Activated gamma-delta T cell (primary cell): ENCODE measurements at places on chromosomes 12 and 14.

GRCh38 chr14:45145214-45145613, 9.5 kb downstream of the FANCM start:
- DNase-seq: no peak

GRCh38 chr12:58069268-58069963, 128.0 kb downstream of the ATP23 start:
- DNase-seq: no peak

DNA sequence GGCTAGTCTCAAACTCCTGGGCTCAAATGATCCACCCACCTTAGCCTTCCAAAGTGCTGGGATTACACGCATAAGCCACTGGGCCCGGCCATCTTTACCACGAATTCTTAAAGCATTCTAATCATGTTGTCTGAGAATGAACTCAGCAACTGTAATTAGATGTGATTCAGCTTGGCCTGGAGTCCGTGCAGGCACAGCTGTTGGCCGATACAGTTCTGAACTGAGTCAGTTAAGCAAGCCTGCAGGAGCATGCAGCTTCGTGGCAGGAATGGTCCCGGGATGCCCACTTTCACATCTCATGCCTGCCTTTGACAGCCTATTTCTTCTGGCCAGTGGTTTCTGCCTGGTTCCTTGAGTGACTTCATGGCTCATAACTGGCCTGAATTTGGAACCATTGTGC, 194.1 kb downstream of the ANO6 start:
- no peak for DNase-seq

- no peak for DNase-seq
These were observed 63.8 kb upstream of the RERGL start for GRCh38 chr12:18153826-18154225.

DNA sequence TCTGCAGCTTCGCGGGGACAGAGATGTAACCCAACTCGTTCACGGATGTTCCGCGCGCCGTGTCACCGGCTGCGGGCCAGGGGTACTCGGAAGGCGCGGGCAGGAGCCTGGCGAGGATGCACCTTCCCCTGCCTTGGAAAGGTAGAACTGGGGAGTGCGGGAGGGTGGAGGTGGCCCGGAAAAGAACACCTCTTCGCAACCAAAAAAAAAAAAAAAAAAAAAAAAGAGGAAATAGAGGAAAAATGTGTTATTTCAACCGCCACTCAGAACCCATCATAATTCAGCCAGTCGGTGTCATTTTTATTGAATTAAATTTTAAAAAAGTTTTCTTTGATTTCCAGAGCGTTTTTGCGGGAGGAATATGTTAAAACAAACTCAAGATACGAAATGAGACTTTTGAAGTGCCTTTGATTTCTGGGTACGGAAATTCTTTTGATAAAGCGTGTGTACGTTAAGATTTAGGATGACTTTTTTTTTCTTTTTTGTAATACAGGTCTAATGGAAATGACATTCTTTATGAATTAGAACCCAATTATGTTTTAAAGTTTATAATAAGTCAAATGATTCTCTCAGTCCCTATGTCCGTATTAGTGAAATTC, 8.9 kb downstream of the CDKN1B start:
- no peak for DNase-seq

DNA sequence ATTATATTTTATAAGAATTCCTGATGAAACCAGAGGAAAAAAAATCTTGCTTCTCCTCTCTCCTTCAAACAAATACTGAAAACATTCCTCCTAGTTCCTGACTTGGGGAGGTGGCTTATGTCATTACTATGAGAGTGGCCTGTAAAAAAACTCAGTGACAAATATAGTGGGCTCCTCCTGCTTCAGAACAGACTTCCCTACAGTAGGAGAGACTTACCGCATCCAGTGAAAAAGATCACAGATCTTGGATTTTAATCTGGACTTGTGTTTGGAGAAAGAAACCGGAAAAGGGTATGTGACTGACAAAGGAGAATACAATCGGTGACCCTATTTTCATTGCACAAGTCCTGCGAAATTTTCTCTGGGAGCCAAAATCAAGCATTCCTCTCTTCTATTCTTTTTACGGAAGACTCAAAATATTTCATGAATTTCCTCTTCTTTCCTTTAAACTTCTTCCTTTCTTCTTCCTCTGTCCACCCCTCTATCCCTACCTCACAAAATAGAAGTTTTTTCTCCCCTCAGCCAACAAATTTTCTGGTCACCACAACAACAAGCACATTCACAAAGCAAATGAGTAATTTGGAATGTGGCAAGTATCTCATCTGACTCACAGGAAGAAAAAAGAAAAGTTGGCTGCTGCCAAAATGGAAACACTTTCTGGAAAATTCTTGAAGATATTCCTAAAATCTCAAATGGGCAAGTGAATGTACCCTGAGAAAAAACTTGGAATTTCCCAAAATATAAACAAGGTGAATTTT, 185.1 kb upstream of the CDKN3 start:
- DNase-seq: no peak

- no peak for DNase-seq
These were observed 57.9 kb upstream of the TMX1 start for GRCh38 chr14:51182131-51182565.

- DNase-seq: no peak
These were observed 5.8 kb downstream of the IGF1 start for GRCh38 chr12:102474438-102475064.

GRCh38 chr14:99481745-99482099, 513 bp downstream of the CCNK start:
- no peak for DNase-seq

DNA sequence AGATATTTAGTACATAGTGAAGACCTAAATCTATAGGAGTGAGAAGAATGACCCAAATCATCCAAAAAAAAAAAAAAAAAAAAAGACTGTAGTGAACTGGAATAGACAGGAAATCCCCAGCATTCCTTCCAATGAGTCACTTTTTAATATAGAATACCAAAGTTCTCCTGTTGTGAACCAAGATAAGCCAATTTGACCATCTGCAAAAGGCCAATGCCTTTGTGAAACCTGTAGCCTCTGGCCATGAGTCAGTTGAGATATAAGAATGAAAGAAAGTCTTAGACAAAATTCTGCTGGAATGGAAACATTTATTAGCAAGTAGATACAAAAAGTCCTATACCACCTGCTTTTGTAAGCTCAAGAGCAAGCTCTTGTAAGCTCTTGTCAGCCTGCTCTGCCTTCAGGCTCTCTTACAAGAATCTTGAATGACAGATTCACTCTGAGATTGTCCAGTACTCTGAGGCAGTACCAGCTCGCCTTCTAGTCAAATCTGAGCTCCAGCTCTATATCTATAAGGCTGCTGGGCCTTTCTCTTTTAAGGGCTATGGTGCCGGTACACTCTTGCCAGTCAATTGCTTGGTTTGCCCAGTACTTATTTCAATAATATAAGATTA, 243.0 kb upstream of the TMTC1 start:
- DNase-seq: no peak
